ENCODE measurements at places on chromosomes 13 and 19.

DNA sequence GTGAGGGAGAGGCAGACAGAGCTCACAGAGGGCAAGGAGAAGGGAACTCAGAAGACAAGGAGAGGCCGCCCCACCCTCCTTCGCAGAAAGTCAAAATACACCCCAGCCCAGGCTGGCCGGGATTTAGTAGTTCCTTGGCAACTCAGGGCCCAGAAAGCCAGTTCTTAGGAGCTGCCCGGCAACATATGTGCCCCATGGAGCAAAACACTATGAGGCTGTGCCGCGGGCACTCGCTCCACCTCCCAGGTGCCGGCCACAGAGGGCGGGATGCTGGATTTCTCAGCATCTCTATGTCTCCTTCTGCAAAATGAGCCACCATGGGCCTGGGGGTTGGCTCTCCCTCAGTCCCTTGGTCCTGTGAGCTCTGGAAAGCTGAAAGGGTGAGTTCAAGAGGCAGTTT, 93.8 kb upstream of the CACNA1A start:
- DNase-seq, result no peak

DNA sequence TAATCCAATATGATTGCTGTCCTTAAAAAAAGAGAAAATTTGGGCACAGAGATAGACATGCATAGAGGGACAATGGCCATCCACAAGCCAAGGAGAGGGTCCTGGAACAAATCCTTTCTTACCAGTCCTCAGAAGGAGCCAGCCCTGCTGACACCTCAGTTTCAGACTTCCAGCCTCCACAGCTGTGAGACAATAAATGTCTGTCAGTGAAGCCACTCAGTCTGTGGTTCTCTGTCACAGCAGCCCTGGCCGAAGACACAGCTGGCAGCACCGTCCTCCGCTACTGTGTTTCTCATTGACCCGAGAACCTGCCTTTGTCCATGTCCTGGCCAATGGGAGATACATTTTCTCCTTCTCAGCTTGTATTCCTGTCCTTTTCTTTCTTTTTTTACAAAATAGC, 207.9 kb downstream of the TM9SF2 start:
- DNase-seq, result no peak

DNA sequence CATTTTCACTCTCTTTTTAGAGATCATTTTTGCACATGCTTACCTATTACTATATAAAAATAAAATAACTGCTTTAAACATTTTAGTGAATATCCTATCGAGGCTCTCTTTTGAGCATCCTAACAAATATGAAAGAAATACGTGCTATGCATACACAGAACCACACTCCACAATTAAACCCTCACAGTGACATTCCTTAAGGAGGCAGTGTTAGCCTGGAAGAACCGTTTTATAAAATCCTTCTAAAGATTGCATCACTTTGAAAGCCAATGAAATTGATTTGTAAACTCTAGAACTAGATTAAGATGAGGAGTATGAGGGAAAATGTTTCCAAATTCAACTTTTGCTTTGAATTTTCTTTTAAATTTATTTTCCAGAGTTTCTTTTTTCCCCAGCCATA, 11.1 kb upstream of the ENOX1 start:
- DNase-seq, result no peak

DNA sequence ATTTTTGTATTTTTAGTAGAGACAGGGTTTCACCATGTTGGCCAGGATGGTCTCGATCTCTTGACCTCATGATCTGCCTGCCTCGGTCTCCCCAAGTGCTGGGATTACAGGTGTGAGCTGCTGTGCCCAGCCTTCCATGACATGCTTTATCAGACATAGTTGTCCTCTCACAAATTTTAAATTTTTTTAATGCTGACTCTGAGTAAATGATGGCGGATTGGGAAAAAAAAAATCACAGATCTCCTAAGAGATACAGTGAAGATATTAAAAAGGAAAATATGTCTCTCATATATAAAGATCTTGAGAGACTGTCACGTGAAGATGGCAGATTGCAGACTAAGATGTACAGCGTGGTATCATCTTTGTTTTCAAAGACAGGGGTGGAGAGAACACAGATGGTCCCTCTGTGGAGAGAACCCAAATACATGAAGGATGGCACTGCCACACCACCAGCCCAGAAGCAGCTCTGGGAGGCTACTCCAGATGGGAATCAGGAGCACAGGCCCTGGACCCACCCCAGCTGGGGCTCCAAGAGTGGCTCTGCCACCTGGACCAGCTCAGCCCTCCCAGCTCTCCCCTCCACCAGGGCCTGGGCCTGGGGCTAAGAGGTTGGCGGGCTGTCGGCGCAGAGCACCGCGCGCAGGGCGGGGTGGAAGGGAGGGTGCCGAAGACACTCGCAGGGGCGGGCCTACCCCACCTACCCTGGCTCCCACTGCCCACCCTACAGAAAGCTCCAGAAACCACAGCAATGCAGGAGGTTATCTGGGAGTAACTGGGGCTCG, 20.0 kb upstream of the CCNP start:
- no peak for DNase-seq

Measured in HEK293T (cell line).